ENCODE measurements at places on chromosomes 11 and 22.

- no peak for DNase-seq
Measured at GRCh38 chr11:58509748-58510147, 1.8 kb upstream of the OR5B21 start.

DNA sequence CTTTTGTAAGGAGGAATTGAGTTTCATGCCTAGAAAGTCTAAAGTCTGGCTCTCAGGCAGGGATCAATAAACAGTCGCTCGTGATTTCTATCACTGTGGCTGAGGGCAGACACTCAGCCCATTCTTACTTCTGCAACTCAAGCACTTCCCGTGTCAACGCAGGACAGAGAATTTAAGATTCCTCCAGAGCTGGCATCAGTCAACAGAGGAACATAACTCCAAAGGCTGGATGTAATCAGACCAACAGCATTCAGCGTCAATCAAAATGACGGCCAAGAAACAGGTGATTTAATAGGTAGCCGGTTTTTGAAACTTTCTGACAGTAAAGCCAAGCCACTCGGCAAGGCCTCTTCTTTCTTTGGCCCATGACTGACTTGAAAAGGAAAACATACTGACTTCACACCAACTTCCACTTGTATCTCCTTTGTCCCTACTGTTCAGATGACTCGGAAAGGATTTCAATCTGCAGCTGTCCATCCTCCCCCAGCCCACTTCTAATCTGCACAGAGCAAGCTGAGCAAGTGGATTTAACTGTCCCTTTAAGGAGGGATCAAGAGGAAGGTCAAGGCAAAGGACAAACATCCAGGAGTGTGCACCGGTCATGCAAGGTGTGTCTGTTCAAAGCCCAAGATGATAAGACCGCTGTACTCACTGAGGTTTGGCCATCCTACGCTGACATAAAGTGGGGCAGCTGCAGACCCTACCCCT lies 9.5 kb downstream of the VPS37C start:
- DNase-seq: no peak

DNA sequence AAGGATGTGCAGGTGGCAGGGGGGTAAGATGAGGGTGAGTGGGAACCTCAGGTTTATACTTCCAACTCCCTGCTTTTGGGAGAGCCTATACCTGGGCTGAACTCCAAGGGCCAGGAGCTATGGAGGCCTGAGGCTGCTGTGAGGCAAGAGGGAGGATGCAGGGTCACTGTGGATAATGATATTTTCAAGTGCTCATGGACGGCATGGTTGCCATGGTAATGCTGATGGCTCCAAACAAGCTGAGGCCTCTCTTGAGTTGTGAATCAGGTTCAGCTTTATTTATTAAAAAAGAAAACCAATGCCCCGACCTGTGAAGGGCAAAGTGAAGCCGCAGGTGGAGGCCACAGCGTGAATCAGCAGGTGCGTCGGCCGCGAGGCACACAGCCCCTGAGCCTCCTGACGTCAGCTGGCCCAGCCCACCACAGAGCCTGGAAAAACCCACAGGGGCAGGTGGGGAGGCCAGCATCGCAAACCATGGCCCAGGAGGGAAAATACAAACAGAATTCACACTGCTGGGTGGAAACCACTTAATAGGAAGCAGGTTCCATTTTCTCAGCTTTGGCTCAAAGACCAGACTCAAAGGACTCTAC lies 17.4 kb upstream of the CREB3L1 start:
- no peak for DNase-seq

DNA sequence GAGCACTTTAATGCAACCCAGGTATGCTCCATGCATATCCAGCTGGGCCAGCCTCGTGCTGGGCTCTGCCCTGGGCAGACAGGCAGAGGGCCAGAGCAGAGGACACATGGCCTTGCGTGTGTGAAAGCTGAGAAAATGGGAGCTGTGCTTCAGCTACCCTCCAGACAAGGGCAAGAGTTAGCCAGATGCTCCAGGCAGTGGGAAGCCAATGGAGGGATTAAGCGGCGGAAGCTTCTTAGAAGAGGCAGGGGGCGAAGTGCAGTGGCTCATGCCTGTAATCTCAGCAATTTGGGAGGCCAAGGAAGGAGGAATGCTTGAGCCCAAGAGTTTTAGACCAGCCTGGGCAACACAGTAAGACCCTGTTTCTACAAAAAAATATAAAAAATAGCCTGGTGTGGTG lies 9.8 kb upstream of the ARHGEF17 start:
- DNase-seq: no peak

DNA sequence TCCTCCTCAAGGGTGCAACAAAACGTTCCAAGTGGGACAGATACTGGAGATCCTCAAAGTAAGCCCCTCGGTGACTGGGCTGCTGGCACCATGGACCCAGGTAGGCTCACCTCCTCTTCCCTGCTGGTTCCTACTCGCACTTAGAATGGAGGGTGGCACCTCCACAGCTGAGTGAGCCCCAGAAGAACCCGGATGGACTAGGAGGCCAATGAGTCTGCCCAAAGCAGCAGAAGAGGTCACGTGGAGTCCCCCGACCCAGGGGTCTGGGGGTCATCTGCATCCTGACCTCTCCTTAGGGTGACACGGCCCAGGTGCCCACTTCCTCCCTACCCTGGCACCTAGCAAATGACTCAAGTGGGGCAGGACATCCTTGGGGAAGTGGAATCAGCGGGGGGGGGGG lies 4.4 kb downstream of the APOL1 start:
- DNase-seq: no peak

GRCh38 chr11:110475671-110476070 lies 45.9 kb downstream of the FDX1 start:
- DNase-seq: no peak

DNA sequence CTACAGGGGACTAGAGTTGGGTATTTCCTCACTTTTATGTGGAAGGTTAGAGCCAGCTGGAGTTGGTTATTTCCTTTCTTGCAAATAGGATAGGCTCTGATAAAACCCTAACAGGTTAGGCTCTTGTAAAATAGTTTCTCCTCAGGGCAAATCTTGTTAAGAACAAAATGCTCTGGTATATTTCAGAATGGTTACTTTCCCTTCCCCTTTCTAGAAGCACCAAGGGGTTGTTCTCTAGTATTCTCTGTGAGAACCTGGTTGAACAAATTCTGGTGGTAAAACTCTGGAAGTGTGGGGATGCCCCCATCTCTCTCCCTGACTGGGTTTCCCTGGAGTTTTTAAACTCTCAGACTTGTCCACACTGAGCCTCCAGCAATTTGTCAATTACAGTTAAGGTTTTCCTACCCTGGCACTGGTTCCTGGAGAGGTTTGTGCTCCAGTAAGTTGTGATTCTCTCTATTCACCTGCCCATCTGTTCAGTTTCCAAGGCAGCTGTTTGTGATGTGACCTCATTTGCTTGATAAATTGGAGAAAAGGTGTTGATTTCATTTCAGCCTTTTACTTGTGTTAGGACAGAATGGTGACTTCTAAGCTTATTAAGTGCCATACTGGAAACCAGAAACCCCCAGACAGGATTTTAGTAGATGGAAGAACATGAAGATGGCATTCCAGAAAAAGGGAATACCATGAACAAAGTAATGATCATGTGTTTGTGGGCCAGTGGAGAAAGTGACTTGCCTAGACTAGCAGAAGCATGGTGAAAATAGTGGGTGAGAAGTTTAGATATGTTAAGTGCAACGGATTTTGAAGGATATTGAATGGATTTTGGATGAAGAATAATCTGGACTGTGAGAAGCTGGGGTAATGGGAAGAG lies 64.6 kb downstream of the EXT2 start:
- DNase-seq: no peak

- no peak for DNase-seq
Measured at GRCh38 chr22:50201191-50202129, 649 bp downstream of the SELENOO start.

DNA sequence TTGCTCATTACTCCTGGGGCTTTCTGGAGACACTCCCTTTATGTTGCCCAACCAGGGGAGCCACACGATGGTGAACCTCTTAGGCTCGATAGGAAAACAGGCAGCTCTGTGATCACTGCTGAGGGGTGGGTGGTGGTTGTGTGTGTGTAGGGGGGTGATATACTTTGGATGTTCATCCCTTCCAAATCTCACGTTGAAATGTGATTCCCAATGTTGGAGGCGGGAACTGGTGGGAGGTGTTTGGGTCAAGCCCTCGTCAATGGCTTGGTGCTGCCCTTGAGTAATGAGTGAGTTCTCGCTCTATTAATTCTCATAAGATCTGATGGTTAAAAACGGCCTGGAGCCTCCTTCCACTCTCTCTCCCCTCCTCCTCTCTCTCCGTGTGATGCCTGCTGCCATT lies 204.0 kb upstream of the B3GAT1 start:
- no peak for DNase-seq

DNA sequence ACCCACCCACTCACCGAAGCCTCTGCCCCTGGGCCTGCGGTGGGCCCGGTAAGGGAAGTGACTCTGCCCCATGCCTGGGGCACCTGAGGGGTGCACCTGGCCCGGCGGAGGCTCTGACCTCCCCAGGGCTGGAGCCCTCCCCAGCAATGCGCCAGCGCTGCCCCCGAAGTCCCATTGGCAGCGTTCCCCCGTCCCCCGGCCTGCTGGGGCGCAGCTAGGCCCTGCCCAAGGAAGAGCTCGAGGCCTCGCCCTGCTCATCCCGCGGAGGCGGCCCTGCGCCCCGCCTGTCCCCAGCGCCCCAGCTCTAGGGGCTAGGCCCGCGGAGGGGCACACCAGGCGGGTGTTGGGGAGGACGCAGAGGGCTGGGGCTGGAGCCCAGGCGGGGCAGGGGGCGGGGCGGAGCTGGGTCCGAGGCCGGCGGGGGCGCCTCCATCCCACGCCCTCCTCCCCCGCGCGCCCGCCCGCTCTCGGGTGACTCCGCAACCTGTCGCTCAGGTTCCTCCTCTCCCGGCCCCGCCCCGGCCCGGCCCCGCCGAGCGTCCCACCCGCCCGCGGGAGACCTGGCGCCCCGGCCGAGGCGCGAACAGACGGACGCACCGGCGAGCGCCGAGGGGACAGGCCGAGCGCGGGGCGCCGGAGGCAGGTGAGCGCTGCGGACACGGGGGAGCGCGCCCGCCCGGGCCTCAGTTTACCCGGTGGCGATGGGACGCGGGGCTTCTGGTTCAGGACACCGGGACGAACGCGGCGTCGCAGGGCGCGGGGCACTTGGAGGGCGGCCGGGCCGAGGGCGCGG lies at the start of gene EPS8L2:
Gene EPS8L2 (plus strand): TSS at position 586 of the 793 bp plus-strand sequence. CDS start 3,177 bp downstream, outside the sequence.
- DNase-seq: no peak

- DNase-seq: no peak
Measured at GRCh38 chr11:58024601-58025091, 965 bp downstream of the OR9Q1 start.

- no peak for DNase-seq
Measured at GRCh38 chr11:64122411-64123410, 43.2 kb downstream of the MACROD1 start.

- DNase-seq: no peak
Measured at GRCh38 chr11:119891055-119891768, 162.2 kb upstream of the NECTIN1 start.

DNA sequence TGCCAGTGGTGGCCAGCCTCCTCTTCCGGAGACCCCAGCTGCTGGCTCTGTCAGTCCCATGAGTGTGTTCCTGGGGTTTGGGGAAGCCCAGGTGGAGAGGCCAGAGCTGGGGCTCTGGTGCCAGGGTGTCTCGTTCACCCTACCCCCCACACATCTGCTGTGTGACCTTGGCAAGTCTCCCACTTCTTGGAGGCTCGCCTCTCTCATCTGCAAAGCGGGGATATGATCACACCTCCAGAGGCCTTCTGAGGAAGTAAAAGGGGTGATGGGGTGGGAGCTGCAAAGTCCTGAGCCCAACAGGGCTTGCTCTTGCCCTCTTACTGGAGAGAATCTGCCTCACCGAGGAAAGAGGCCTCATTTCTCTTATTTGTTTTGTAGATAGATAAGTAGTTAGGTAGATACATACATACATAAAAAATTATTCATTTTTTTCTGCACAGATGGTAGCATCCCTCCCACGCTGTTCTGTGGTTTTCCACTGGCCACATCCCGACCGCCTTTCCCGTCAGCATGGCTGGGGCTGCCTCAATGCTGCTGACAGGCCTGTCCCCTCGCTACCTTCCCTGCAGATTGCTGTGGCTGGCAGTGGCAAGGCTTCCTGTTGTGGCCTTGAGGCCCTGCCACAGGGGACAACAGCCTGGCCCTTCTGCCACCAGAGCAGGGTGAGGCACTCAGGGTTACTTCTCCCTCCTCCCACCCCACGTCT lies 23.9 kb downstream of the MYO7A start:
- no peak for DNase-seq

DNA sequence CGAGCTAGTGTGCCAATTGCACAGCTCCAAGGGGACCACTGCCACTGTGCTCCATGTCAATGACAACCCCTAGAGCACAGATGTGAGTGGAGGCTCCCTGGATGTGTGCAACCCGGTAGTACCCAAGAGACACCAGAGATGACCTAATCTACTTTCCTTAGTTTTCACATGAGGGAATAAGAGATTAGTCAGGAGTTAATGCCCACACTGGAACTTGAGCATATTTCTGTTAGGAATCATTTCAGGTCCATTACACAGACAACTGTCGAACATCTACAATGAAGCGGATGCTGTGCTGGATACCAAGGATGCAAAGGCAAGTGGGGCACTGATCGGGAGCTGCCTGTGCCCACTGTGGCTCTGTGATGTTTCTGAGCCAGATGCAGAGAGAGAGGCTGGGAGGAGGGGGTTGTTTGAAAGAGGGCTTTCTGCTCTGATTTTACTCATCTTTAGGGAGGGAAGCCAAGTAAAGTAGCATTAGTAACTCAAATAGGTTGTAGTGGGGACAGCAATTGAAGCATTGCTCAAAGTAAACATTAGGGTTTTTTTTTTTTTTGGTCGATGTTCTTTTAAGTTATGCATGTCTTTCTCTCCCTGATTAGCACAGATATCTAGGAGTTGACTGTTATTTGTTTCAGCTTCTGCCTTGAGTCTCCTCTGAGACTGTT lies 82.5 kb upstream of the SORL1-AS1 start:
- no peak for DNase-seq

DNA sequence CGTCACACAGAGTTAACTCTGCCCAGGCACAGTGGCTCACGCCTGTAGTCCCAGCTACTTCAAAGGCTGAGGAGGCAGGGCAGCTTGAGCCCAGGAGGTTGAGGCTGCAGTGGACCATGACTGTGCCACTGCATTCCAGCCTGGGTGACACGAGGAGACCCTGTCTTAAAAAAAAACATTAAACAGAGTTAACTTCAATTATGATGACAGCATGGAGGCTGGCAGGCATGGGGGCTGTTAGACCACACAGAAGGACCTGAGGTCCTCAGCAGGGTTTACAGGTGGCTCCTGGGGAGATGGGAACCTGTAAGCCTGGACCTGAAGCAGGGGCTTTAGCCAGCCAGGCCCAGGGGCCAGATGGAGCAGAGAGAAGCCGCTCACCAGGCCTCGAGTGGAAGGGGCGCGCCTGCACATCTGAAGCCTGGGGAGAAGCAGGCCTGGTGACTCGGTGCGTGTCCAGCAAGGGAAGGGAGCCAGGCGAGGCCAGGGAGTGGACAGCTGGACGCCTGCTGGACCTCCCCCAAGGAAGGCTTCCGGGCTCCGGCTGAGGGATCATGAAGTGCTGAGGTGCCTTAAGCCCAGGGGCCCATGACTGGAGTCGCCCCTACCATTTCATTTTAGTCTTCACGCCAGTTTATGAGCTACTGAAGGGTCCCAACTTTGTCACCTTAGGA lies 25.3 kb downstream of the RPUSD4 start:
- no peak for DNase-seq
